ENCODE measurements at places on chromosomes 1 and 21.

GRCh38 chr1:47031059-47031458 lies 7.6 kb downstream of the CYP4X1 start:
- DNase-seq, result no peak

GRCh38 chr1:15246960-15247614 lies at the start of gene FHAD1:
TSS of gene FHAD1 (plus strand) at chr1:15247223. CDS start at chr1:15251785, 4,562 bp downstream.
- DNase-seq, result peak; percentile 30

DNA sequence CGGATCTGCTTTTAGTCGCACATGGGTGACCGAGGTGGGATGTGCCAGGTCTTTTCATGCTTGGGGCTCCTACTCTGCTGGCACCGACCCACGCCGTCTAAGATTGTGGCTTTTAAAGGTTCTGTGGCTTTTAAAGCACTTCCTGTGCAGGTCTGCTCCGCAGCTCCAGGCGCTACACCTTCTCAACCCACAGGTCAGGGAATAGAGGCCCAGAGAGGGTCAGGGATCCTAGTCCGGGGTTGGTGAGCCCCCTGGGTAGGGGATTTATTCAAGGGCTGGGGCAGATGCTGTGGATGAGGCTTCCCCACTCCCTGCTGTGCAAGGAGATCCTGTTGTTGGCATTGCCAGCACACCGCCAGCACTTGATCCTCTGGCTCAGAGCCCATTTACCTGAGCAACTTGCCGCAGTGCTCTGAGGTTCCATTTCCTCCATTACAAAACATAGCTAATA lies 212.8 kb upstream of the RAB4A start:
- no peak for DNase-seq

DNA sequence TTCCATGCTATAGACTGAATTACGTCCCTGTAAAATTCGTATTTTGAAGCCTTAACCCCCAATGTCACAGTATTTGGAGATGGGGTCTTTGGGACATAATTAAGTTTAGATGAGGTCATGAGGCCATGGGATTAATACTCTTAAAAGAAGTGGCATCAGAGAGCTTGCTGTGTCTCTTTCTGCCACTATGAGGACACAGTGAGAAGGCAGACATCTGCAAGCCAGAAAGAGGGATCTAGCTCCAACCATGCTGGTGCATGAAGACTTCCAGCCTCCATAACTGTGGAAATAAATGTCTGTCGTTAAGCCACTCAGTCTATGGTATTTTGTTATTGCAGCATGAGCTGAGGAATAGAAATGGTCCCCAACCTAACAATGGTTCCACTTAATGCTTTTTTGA lies 99.0 kb downstream of the LTN1 start:
- DNase-seq, result no peak

- DNase-seq, result no peak
Observed at GRCh38 chr1:163414778-163415177, 93.0 kb downstream of the NUF2 start.

- no peak for DNase-seq
Observed at GRCh38 chr21:42057851-42058437, 13.2 kb upstream of the UMODL1 start.

DNA sequence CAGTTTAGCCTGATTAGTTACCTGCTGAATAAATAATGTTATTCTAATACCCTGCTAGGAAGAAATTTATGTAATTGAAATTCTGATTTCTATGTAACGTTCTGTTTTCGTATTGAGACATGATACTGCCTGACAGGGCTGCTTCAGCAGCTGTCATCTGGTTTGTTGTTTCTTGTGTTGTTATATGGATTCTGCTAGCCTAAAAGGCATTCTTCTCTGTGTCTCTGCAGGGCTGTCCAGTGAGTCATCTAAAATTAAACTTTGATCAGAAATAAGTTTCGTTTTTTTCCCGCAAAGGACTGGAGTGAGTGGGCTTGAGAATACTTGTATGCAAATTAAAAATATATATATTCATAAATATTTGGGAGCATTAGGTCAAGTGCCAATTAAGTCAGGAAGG lies 93.0 kb downstream of the DYRK1A start:
- peak; percentile 67 for DNase-seq

DNA sequence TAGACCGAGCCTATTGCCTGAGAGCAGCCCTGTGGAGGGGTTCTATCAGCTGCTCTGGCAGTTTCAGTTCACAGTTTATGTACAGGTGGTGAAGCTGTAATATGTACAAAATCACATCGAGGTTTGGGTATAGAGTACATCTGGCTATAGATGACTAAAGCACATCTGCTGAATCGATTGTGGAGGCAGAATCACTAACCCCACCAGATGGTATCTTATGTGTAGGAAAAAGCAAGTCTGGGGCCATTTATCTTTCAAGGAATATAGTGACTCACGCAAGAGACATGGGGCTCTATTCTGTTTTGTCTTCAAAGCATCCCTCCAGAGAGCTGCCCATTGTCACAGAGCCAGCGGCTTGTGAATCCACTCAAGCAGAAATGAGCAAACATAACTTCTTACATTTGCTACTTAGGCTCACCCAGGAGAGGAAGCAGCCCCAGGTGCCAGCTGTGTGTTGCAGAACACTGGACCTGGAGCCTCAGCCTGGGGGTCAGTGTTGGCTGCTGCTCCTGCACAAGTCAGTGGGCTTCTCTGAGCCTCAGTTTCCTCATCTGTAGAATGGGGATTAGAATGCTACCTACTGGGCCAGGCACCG lies 21.3 kb downstream of the MIIP start:
- peak; percentile 71 for DNase-seq

GRCh38 chr1:31180338-31180737 lies 59.3 kb downstream of the NKAIN1 start:
- DNase-seq, result no peak

DNA sequence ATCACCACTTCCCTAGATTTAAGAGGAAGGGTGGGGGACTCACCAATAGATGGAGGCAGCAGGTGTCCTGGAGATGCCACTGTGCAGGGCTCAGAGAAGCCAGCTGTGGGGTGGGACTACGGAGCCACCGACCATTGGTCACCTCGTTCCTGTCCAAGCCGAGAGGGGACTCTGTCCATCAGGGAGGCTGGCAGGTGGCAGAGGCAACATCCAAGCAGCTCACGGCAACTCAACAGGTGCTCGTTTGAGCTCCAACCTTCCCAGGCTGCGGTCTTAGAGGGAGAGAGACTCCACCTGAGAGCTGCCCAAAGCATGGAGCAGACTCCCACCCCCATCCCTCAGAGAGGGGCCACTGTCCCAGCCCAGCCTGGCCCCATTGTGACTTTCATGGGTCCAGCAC lies 71.4 kb downstream of the IGSF21 start:
- DNase-seq, result no peak

DNA sequence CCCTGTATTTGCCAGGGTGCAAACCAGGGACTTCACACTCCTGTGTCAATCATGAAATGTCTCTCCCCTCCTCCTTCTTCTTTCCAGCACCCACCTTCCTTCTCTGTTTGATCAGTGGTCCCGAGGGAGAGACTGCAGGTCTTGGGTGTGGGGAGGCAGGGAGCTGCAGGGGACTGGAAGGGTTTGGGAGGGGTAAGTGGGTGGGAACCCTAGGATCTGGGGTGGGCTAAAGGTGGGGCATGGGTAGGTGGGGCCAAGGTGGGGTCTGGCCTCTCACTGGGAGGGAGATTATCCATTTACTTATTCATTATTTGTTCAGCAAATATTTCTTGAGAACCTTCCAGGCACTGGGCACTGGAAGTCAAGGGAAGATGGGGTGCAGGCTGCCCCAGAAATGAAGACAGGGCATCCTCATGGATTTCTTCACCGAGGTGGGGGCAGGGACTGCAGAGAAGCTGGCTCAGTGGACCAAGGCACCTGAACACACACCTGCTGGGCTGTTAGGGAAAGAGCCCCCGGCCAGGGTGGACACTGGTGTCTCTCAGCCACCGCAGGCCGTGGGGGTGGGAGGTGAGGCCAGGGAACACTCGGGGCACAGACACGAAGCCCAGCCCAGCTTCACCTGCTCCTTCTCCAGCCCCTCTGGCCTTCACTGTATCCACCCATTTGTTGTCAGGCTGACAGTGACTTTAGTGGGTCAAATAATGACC lies 193.9 kb upstream of the C1orf174 start:
- DNase-seq, result no peak

GRCh38 chr1:33519240-33519884 lies 46.9 kb downstream of the ZSCAN20 start:
- no peak for DNase-seq

DNA sequence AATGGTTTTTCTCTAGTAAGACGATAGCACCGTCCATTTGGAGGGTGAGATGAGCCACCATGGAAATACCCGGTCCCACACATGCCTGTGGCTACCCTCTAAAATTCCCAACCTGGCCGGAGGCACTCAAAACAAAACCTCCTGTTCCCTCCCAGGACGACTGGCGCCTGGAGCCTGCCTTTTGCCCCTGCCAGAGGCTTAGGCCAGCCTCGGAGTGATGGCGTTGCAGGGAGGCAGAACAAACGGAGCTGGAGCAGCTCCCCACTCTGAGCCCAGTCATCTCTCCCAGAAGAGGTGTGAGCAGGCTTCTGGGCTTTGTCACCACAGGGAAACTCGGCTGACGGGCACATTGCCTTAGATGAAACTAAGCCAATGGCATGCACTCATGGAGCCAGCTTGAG lies 213.7 kb upstream of the HOOK1 start:
- DNase-seq, result peak; percentile 18

- no peak for DNase-seq
Observed at GRCh38 chr1:153752072-153752471, 23.1 kb upstream of the SLC27A3 start.

DNA sequence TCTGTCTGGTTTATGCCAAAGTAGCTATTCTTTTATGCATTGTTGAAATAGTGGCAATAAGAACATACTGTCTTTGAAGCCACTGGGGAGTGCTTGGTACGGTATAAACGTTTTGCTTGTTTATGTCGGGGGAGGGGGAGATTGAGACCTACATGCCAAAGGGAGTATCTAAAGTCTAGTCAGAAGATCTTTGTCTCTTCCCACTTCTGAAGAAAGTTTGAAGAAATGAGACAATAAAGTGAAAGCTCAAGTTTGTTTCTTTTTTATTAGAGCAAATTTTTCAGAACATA lies 6.8 kb downstream of the AKIRIN1 start:
- DNase-seq, result no peak

- DNase-seq, result no peak
Observed at GRCh38 chr1:78142736-78143135, 97.0 kb downstream of the GIPC2 start.

- DNase-seq, result no peak
Observed at GRCh38 chr1:30872948-30873263, 35.7 kb downstream of the SDC3 start.

GRCh38 chr1:11650331-11650991 lies 3.8 kb downstream of the FBXO2 start:
- peak; percentile 81 for DNase-seq

DNA sequence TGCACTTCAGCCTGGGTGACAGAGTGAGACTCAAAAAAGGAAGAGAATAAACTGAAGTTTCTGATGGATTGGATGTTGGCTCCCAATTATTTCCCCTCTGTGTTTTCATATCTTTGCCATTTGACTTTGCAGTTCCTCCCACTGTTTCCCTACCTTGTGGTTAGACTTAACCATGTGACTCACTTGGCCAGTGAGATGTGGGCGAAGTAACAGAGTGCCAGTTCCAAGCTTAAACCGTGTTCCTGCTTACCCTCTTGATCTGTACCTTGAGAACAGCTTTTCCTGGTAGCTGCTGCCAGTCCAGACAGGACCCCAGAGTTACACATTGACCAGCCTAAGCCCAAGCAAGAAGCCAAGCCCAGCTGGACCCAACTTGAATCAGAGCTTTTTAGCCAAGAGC lies 323.4 kb downstream of the LTN1 start:
- no peak for DNase-seq

DNA sequence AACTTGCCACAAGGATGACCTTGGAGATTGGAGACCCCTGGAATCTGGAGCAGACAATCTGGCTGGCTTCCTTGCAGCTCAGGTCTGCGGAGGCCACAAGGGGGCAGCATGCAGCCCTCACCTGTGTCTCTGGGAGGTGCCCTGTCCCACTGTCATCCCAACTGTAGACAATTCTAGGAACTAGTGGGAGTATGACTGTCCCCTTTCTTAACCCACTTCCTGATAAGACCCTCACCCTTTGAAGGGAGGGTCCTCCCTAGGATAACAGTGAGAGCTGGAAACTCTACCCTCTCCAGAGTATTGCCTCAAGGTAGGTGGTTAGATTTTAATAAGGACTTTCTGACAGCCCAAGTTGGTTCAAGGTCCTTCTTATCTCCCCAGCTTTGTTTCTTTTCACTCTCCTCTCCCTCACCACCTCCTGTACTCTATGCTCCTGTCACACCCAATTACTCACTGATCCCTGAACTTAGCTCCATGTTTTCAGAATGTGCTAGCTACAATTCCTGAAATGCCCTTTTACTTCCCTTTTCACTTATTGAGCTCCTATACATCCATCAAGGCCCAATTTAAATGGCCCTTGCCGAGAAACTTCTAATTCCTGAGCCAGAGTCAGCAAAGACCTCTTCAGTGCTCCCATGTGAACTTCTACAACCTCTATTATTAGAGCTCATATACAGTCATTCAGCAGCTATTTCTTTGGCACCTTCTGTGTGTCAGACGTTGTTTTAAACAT lies 9.2 kb upstream of the KCNQ4 start:
- peak; percentile 57 for DNase-seq

DNA sequence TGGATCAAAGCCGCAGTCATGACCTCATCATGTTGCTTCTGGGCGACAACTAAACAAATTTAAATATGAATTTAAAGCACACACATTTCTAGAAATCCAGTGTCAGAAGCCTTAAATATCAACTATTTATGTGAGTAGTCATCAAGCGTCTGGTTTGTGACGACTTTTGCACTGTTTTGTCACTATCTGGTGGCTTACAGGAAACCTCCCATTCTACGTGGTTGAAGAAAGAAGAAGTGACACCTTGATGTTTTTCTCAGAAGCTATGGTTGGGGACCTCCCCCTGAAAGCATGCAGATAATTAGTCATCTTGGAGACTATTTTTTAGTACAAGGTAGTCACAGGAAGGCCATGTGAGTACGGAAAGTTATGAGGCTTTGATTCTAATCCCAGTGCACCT lies 58.5 kb downstream of the TENT5C start:
- no peak for DNase-seq

- DNase-seq, result no peak
Observed at GRCh38 chr1:2957329-2957728, 63.9 kb upstream of the ACTRT2 start.

DNA sequence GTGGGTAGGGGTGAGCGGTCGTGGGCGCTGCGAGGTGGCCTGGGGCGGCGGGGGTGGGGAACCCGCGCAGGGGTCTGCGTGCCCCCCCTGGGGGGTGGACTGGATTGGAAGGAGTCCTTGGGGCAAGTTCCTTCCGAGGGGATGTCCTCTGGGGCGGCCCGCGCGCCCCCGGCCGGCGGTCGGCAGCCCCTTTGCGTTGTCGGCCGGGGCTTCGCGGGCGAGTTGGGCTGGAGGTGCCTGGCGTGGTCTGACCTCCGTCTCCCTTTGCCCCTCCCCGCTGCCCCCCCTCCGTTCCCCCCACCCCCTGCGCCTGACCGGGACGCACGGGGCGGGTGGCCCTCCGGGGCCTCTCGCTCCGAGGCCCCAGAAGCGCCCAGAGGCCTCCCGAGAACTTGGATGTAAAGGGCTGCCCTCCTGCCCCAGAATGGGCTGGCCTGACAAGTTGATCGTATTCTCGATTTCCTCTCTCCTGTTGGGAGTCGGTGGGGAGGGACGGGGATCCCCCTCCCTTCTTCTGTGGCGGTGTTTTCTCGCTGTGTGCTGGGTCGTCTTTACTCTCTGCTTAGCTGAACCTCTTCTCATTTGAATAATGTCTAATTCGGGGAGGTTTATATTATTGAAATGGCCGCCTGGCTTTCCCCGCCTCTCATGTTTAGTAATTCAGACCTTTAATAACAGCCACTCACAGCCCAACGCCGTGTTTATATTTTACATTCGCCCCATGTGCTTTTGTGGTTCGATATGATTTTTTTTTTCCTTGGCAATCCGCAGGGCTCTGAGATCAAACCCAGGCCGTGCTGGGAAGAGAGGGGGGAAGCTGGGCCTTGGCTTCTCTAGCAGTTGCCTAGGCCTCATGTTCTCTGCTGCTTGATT lies 1.3 kb downstream of the POU2F1 start:
- peak; percentile 81 for DNase-seq

All from ELR (cell line).